ENCODE measurements at places on chromosomes 7 and 10.

DNA sequence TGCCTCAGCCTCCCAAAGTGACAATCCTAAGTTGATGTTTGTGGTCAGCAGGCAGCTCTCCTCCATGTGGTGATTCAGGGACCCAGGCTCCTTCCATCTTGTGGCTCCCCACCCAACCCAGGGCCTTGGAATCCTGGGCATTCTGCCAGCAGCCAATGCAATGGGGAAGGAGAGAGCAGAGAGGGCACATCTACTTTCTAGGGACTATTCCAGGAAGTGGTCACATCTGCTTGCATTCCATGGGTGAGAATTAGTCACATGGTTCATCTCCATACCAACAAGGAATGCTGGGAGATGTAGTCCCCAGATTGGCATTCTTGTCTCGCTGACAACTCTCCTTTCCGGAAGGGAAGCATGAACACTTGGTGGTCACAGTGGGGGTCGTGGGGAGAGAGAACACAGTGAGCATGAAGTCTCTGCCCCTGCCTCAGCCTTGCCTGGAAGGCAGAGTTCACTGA lies 9.9 kb upstream of the SRRM3 start:
- no peak for DNase-seq

GRCh38 chr7:44222776-44223261 lies 22.0 kb downstream of the YKT6 start:
- DNase-seq: no peak

- DNase-seq: no peak
Measured at GRCh38 chr10:44398747-44399658, 14.1 kb upstream of the CXCL12 start.

DNA sequence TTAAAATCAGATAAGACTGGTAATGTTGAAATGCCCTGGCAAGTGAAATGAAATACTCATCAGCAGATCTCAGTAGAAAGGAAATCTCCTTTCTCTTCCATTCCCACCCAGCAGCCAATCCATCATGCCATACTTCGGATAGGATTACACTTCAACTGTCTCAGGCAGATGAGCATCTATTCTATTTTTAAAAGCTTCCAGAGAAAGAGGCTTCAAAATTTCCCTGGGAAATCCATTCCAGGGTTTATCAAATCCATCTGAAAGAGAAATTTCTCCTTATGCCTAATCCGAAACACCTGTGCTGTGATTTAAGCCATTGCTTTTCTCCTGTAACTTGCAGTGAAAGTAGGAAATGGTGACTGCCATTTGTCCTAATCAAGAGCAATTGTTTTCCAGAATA lies 60.4 kb upstream of the RAPGEF5 start:
- DNase-seq: no peak

GRCh38 chr7:149790146-149790548 lies 16.8 kb upstream of the ZNF467 start:
- no peak for DNase-seq

DNA sequence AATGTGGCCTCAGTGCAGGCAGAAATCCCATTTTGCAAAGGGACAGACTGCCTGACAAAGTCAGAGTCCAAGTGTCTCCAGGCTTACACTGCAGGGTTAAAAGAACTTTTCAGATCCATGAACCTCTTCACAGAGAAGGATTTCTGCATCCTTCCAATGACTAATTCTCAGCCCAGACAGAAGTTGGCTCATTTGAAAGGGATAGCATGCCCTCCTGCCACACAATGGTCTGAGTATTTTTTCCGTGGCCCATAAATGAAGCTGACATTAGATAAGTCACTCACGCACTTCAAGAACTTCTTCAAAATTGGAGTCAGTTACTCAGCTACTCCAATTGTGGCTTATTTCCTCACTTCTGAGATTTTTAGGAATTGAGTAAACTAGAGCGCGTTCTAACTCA lies 170.2 kb downstream of the PLXNA4 start:
- no peak for DNase-seq
